ENCODE measurements at places on chromosomes 6 and 20.

DNA sequence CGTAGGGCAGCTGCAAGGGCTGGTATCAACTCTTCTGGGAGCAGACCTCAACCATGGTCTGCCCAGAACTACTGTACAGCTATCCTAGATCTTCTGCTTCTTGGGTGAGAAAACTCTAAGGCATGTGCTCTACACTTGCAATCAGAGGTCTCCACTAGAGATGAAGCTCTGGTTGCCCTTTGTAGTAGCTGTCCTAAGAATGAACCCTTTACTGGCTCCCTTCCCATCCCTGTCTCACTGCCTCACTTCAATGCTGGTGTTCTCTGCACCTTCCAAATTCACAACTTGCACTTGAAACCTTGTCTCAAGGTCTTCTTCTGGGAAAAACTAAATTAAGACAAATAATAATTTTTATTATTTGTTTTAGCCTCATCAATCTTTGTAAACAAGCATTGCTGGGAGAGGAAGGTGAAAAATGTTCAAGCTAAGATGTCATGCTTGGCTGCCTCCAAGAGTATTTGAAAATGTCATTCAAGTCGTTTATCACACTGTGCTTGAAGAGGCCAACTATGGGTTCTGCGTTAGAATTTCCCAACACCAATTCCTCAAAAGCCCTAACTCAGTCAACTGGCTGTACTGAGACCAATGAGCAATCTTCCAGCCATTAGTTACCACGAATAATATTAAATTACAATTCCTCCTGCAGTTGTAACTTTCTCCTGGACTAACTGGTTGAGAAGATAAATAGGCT is 255.7 kb upstream of the PRND start:
- DNase-seq: no peak

DNA sequence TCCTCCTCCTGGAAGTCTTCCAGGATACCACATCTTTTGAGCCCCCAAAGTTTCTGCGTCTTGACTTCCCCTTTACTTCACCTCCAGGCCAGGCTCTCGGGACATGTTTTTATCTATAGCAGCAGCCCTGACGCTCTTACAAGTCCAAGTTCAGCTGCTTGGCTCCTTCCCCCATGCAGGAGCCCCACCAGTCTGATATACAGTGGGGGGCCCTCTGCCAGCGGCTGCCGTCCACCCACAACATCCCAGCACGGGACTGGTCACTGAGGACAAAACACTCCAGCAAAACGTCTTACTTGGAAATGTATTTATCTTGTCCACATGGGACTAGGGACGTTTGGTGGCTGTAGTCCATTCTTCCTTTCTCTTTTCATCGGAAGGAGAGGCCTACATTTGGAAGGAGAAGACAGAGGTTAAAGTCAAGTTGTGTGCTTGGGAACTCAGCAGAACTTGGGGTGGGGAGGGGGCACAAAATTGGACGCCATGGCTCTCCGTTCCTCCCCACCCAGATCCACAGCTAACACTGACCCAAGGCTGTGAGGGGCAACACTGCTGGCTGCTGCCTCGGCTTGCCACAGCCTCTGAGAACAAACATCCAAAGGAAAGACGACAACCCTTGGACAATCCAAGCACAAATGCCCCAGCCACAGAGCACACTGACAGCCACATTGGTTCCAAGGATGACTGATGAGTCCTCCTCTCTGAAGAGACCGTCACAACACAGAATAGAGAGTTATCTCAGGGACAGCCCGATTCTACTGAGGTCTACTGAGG is 79.2 kb downstream of the PRND start:
- no peak for DNase-seq

DNA sequence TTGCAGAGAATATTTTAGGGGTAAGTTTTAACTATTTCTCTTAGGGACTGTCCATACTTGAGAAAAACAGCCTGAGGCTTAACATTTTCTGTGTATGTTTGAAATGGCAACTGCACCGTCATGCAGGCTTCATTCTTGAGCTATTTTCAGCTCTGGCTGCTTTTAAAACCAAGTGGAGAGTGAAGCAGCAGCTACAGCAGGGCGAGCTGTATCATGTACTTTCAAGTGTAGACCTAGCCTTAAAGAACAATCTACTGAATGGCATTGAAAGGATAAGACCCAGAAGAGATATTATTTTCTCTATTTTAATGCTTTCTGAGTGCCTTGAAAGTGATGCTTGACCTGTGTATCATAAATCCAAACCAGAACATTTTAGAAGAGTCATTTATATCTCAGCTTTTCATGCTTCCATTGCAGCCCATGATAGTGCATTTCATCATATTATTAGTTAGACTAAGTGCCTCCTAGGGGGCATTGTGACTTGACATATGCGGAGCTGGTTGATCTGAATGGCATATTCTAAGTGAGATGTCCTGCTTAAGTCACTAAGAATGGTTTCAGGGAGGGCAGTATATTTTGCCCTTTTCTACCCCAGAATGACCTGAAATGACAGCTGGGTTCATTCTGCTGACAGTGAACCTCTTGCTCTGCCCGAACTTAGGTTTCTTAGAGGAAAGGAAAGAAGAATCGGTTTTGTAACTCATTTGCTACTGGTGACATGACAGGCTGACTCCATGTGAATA is 85.3 kb downstream of the NKAIN2 start:
- DNase-seq: no peak

- DNase-seq: no peak
Observed at GRCh38 chr6:85756982-85757381, 114.3 kb upstream of the SYNCRIP start.

DNA sequence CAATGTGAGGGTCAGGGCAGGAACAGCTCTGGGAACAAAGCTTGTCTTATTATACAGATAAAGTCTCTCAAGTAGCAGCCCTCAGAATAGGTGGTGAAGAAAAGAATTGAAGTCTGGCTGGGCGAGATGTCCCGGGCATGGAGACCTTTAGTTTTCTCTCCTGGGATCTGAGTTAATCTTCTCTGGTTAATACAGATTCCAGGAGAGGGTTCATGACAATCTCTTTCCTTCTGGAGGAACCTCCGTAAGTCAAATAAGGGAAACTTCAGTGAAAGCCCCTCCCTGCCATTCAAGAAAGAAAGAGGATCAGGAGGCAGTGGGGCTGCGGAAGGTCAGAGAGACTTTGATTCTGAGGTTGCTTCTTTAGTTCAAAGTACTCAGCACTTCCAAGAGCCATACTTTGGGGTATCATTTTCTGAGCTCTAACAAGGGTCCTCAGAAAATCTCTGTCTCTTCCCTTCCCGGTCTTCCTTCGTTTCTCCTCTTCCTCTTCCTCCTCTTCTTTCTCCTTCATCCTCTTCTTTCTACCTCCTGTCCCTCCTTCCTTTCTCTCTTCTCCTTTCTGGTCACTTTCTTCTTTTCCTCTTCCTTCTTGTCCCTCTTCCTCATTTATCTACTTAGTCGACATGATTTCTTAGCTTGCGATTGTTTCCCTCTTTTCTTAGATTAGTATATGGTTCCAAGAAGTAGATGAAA is 4.6 kb upstream of the ZNF184 start:
- no peak for DNase-seq

DNA sequence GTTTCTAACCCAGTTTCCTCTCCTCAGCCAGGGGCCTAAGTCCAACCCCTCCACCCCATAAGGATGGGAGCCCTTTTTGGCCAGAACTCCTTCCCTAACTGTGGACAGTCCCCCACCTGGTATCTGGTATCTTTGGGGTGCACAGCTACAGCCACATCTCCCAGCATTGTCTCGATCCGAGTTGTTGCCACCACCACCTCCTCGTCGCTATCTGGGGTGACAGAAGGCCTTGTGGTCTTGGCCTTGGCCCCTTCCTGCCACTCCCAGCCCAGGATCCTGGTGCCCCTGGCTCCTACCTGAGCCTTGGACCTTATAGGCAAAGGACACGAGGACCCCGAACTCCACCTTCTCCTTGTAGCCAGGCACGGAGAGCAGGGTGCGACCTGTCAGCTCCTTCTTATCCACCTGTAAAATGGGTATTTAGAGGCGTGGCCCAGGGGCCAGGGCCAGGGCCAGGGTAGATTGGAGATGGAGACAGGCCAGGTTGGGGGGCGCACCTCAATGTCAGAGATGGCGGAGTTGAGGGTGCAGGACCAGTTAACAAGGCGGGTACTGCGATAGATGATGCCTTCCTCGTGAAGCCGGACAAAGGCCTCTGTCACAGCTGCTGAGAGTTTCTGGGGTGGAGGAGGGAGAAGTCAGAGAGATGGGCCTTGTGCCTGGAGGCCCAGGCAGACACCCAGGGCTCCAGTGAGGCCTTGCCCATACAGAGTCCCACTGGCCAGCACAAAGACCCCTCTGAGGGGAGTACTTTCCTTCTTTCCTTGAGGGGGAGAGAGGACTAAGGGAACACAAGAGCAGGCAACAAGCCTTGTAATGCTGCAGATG is 7.2 kb upstream of the VWA7 start:
- DNase-seq: no peak

DNA sequence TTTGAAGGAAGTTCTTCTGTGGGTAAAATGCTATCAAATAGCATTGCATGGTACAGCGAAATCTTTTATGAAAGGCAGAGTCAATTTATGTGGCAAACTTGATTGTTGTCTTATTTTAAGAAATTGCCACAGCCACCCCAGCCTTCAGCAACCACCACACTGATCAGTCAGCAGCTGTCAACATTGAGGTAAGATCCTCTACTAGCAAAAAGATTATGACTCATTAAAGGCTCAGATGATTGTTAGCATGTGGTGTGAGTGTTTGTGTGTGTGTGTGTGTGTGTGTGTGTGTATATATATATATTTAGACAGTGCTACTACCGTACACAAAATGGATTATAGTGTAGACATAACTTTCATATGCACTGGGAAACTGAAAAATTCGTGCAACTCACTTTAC is 27.8 kb downstream of the LRRN4 start:
- DNase-seq: peak; percentile 51

- DNase-seq: no peak
Observed at GRCh38 chr6:30829033-30829432, 55.3 kb upstream of the DDR1 start.

DNA sequence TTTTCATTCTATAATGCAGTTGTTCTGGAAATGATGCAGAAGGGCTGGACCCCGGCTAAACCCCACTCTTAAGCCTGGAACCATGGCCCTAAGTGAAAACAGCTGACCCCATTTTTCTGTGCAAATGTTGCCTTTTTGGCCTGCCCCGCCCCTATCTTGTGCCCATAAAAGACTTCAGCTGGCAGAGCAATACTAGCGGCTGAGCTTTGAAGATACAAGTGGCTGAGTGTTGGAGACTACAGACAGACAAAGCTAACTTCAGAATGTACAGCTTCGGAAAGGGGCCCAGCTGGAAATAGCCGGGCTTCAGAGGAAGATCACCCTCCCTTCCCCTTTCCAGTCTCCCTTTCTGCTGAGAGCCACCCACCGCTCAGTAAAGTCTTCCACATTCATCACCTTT is 258.6 kb upstream of the SPTLC3 start:
- no peak for DNase-seq

- no peak for DNase-seq
Observed at GRCh38 chr20:14223806-14224205, 113.6 kb downstream of the FLRT3 start.

DNA sequence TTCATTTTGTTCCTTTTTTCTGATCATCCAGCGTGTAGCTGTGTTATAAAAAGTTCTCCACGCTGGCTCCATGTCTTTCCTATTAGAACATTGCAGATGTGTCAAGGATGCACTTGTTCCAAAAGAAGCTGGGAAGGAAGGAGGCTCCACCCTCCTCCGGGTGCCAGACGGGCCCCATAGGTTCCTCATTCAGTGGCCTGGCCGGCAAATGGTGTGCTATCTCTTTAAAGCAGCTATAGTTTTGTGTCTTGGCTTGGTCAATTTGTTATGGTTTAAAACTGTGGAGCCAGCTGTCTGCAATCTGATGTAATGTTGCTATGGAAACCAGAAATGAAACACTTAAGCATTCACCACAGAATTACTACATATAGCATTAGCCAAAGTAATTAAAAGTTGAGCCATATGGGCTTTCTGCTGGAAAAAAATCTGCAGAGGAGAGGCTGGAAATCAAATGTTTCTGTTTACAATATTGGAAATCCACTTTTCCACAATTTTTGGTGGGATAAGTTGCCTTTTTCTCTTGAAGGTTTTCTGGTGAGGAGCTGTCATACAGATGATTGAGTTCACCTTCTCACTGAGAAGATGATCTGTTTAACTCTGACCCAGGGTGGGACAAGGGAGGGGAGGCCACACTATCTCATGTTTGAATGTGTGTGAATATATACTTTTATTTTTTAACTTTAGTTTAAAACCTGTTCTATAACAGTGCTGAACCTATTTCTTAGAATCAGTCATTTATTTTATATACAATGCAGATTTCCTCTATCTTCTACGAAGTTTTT is 167.4 kb downstream of the SASH1 start:
- no peak for DNase-seq

DNA sequence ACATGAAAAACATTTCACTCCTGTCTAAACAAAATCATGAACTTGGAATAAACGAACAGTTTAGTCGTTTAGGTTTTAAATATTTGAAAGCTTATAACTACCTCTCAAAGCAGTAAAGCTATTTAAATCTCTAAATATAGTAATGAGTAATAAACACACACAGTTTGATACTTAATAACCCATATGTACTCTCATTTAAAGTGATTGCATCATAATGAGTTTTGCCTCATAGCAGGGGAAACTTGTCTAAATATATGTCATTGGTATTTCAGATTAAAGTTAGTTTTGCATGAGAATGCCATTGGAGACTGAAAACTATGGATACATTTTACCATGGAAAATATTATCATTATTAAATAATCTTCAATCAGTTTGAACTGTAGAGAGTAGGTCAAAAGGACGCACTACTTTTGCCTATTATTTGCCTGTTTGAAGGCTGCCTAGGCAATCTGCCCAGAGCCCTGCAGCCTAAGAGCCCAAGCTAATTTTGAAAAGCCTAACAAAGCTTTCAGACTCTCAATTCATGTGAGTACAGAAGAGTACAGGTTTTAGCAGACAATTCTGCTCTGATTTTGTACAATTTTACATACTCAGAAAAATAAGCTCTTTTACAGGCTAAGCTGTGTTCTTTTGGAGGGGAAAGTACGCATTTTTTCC is 632.8 kb downstream of the HACE1 start:
- DNase-seq: no peak

- no peak for DNase-seq
Observed at GRCh38 chr6:156199182-156199581, 578.0 kb upstream of the ARID1B start.

- DNase-seq: no peak
Observed at GRCh38 chr6:29011276-29011734, 6.2 kb upstream of the ZNF311 start.

GRCh38 chr6:152398993-152399392 is 238.2 kb downstream of the SYNE1 start:
- DNase-seq: no peak

GRCh38 chr20:33231237-33231636 is 4.6 kb upstream of the BPIFA1 start:
- DNase-seq: no peak

GRCh38 chr6:16518265-16518664 is 243.0 kb downstream of the ATXN1 start:
- no peak for DNase-seq

GRCh38 chr6:35160642-35161041 is 19.5 kb upstream of the TCP11 start:
- no peak for DNase-seq

DNA sequence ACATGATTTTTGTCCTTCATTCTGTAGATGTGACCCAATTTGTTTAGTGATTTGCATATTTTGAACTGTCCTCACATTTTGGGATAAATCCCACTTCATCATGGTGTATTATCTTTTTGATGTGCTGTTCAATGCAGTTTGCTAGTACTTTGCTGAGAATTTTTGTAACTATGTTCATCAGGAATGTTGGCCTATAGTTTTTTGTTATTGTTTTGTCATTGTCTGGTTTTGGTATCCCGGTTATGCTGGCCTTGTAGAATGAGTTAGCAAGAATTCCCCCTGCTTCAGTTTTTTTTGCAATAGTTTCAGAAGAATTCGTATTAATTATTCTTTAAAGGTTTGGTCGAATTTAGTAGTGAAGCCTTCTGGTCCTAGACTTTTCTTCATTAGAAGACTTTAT is 11.9 kb downstream of the KIF25 start:
- no peak for DNase-seq
